A549 treated with AZD2906 at 1 μM for 4 hours (cell line): ENCODE measurements at places on chromosomes 5 and 9. TPM values are rescaled to one million over a fixed set of nuclear protein-coding genes. Genes with fewer than 3 reads are reported as not detected.

EPB41L4B gene
- total RNA-seq, result 26.1 to 29.4 TPM (median 26.8 TPM) in 5 replicates

CYSRT1 gene
- total RNA-seq, result 3.0 to 5.0 TPM (median 5.0 TPM) in 5 replicates

LTC4S gene
- 0.28 TPM in 2 of 5 replicates, not detected in the others for total RNA-seq

FCN2 gene
- not detected in 5 replicates for total RNA-seq

KIF27 gene
- 0.67 to 1.6 TPM (median 1.1 TPM) in 5 replicates for total RNA-seq

VCAN gene
- total RNA-seq, result 7.7 to 13.0 TPM (median 10.0 TPM) in 5 replicates
